ENCODE measurements at places on chromosomes 5 and 9. TPM values are rescaled to one million over a fixed set of nuclear protein-coding genes. Genes with fewer than 3 reads are reported as not detected.

DAB2 gene
- not detected for total RNA-seq

LHX2 gene
- total RNA-seq: not detected

THG1L gene
- total RNA-seq: 13.2 TPM

SHISAL2B gene
- total RNA-seq: not detected

DNA sequence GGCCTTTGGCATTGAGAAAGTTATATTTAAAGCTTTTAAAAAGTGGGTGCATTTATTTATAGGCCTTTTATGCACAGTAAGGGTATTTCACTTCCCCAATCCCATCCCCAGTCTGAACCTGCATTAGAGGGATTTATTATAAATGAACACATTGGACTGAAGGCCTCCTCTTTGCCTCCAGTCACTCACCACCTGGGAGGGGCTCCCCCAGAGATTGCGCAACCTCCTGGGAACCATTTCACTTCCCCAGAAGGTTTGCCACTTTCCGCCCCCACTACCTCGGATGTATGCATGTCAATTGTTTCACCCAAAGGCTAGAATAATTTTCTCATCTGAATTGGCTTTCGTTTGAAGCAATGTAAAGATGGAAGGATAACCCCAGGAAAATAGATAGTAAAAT, 29.8 kb upstream of the VCAN start:
- DNase-seq: no peak

- no peak for DNase-seq
Observed at GRCh38 chr9:124180557-124180956, 77.2 kb upstream of the NEK6 start.

DNA sequence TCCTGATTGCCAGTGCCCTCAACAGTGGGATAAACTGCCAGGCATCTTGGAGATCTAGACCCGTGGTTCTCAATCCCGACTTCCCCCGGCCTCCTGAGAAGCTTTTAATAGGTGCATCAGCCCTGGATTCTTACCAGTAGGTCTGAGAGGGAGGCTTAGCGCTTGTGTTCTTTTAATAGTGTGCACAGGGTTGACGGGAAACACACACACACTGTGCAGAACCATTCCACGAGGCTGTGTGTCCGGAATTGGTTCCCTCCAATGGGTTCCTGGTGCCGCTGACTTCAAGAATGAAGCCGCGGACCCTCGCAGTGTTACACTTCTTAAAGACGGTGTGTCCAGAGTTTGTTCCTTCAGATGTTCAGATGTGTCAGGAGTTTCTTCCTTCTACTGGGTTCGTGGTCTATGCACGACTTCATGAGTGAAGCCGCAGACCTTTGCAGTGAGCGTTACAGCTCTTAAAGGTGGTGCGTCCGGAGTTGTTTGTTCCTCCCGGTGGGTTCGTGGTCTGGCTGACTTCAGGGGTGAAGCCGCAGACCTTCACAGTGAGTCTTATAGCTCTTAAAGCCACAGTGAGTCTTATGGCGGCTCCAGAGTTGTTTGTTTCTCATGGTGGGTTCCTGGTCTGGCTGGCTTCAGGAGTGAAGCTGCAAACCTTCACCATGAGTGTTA, 46.6 kb upstream of the PRSS3 start:
- no peak for DNase-seq

GRCh38 chr9:89277043-89277442, 34.0 kb upstream of the CKS2 start:
- DNase-seq: no peak

- DNase-seq: no peak
Observed at GRCh38 chr5:81397176-81397575, 3.2 kb upstream of the ACOT12 start.

All from activated naive CD4-positive, alpha-beta T cell treated with anti-CD3 and anti-CD28 coated beads, Interleukin-2, amount 50 U/mL, for 72 hours (primary cell).